ENCODE measurements at places on chromosomes 7 and 10. TPM values are rescaled to one million over a fixed set of nuclear protein-coding genes. Genes with fewer than 3 reads are reported as not detected.

DNA sequence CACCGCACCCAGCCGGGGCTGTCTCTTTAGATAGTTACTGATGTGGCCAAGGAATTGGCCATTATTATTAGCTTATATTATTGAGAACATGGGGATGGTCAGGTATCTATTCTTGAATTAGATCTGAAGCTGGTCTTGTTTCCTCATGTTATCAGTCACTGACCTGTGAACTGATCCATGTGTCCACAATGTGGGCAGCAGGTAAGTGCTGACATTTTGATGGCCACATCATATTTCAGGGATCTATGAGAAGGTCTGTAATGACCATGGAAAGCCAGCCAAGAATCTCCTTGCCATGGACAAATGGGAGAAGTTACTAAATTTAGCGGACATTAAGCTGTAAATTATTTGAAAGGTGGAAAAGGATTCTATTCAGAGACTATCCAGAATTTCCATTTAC lies 61.4 kb downstream of the GBF1 start:
- H3K4me3 ChIP-seq: no peak overlapping the region
- peaks cover 12% of the 10 kb centered on the region for H3K36me3 ChIP-seq
- H3K27me3 ChIP-seq: no peaks in the 10 kb centered on the region
- peaks cover 25% of the 10 kb centered on the region for H3K4me1 ChIP-seq

FRAT2 gene
- 5.6 TPM for total RNA-seq

SUN1 gene
- total RNA-seq: 71.6 TPM

DNA sequence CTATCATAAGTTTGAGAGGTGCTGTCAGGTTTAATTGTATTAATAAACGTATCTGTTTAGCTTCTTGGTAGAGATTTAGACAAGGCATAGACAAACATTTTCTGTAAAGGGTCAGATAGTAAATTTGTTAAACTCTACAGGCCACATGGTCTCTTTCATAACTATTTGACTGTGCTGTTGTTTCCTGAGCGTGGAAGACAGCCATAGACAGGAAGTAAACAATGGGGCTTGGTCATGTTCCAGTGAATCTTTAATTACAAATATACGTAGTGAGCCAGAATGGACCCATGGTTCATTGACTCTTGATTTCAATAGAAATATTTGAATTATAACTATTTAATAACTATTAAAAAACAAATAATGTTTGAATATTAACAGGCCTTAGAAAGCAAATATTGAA lies 451.1 kb downstream of the SH2D4B start:
- H3K27ac ChIP-seq: no peak overlapping the region
- no peak for DNase-seq
- no peak overlapping the region for H3K4me3 ChIP-seq
- no peaks in the 10 kb centered on the region for H3K4me1 ChIP-seq
- H3K27me3 ChIP-seq: no peaks in the 10 kb centered on the region

SEM1 gene
- total RNA-seq: 34.7 TPM

BLNK gene
- total RNA-seq: not detected

DNA sequence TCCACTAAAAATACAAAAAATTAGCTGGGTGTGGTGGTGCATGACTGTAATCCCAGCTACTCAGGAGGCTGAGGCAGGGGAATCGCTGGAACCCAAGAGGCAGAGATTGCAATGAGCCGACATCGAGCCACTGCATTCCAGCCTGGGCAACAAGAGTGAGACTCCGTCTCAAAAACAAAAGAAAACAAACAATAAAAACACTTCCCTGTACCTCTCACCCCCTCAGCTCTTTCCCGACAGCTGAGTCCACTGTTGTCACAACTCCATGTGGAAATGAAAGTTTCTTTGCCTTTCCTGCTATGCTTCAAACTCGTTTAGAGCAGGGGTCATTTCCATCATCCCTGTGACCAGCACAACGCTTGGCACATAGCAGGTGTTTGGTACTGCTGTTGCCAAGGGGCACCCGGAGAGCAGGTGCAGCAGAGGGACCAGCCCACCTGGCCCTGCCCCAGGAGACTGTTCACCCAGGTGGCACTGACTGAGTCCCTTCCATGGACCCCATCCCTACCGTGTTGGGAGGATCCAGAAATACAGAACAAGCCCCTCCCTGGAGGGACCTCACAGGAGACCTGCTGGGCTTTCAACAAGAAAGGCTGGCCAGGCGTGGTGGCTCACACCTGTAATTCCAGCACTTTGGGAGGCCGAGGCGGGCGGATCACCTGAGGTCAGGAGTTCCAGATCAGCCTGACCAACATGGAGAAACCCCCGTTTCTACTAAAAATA lies 4.9 kb downstream of the TMEM130 start:
- no peaks in the 10 kb centered on the region for H3K4me1 ChIP-seq
- no peak for DNase-seq
- no peaks in the 10 kb centered on the region for H3K36me3 ChIP-seq
- H3K27ac ChIP-seq: no peak overlapping the region

GRCh38 chr7:36085096-36085495 lies 68.0 kb upstream of the EEPD1 start:
- H3K4me3 ChIP-seq: no peak overlapping the region
- no peaks in the 10 kb centered on the region for H3K36me3 ChIP-seq
- H3K4me1 ChIP-seq: no peaks in the 10 kb centered on the region
- no peak overlapping the region for H3K27ac ChIP-seq
- H3K27me3 ChIP-seq: no peaks in the 10 kb centered on the region

GRCh38 chr7:98730326-98730725 lies 113.2 kb downstream of the NPTX2 start:
- H3K27ac ChIP-seq: no peak overlapping the region
- H3K4me3 ChIP-seq: no peak overlapping the region
- no peaks in the 10 kb centered on the region for H3K4me1 ChIP-seq
- no peak for DNase-seq
- H3K36me3 ChIP-seq: no peaks in the 10 kb centered on the region
- H3K27me3 ChIP-seq: peaks cover 12% of the 10 kb centered on the region

DNA sequence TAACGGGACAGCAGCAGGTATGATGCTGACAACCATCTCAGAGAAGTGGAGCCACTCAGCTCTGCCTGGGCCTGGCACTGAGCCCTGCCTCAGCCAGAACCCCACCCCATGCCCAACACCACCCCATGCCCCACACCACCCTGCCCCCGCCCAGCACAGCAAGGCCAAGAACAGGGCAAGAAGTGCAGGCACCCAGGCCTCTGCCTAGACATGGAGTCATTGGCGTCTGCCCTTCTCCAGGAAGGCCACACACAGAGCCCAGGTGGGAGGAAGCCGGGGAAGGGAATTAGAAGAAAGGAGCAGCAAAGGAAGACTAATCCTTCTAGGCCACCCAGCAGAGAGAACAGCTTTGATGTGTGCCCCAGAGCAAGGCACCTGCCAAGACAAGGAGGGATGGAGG lies 18.9 kb downstream of the CAMK2G start:
- H3K27ac ChIP-seq: no peak overlapping the region
- H3K4me1 ChIP-seq: peaks cover 46% of the 10 kb centered on the region
- peaks cover 15% of the 10 kb centered on the region for H3K36me3 ChIP-seq
- no peak for DNase-seq
- H3K27me3 ChIP-seq: no peaks in the 10 kb centered on the region
- no peak overlapping the region for H3K4me3 ChIP-seq

ZMYND11 gene
- total RNA-seq: 14.9 TPM

VAX1 gene
- not detected for total RNA-seq

HTRA1 gene
- total RNA-seq: not detected

DNA sequence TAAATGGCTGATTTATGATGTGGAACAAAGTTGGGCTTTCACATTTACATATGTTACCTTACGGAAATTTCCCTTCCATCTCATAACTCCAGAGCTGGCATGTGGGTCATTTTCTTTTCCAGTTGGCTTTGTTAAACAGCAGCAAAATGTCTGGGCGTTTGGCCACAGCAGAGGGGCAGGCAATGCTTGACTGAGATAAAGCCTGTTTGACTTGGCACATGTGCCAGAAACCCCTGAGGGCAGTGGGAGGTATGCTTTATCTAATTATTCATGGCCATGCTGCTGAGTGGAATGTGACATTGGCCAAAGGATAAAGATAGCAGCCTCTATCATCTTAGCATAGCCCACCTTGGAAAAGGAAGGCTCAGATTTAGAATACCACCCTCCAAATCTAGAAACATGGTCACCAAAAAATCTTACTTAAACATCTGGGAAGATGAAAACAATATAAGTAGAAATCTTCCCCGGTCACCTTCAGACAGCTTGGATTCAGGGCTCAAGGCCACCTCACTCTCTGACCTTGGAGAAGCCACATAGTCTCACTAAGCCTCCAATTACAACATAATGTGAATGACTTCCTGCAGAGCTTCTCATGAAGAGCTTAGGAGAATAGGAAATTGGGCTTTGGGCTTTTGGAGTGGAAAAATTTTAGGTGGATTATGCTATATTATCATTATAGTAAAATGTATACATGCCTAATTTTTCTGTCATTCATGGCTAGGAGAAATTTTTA lies 101.5 kb downstream of the GRM3 start:
- no peaks in the 10 kb centered on the region for H3K4me1 ChIP-seq
- no peak for DNase-seq
- no peak overlapping the region for H3K27ac ChIP-seq
- H3K27me3 ChIP-seq: no peaks in the 10 kb centered on the region
- no peaks in the 10 kb centered on the region for H3K36me3 ChIP-seq

OR2A1 gene
- total RNA-seq: not detected

CLIP2 gene
- total RNA-seq: 1.4 TPM

DNA sequence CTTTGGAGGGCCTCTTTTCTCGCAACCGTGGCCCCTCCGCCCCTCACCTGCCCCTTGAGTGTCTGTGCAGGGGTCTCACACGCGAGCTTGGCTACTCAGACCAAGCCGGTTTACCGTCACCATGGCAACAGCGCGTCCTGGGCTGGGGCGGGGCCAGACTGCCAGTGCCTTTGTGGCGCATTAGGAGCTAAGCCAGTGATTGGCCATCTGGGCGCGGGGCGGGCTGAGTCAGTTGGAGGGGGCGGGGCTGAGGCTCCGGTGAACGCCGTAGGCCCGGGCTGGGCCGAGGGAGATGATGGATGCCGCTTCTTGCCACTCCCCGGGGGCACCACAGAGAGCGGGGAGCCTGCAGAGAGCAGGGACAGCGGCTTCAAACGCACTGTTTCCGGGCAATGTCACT lies 48.7 kb upstream of the FXYD4 start:
- H3K36me3 ChIP-seq: no peaks in the 10 kb centered on the region
- peaks cover 10% of the 10 kb centered on the region for H3K4me1 ChIP-seq
- H3K4me3 ChIP-seq: no peak overlapping the region
- no peak overlapping the region for H3K27ac ChIP-seq

PPIF gene
- 81.5 TPM for total RNA-seq
